T-helper 1 cell treated with Interleukin-12 subunit alpha and Interleukin-12 subunit beta and Interleukin-4 antibody, amounts not matched to agents 30 ng/mL and 1 ng/mL, for 36 hours (primary cell): ENCODE measurements at places on chromosomes 3 and 15. TPM values are rescaled to one million over a fixed set of nuclear protein-coding genes. Genes with fewer than 3 reads are reported as not detected.

The CEMIP gene
- total RNA-seq, result 0.12 TPM in 1 of 2 replicates, not detected in the other

The ATR gene
- total RNA-seq, result 36.6 and 37.9 TPM in 2 replicates

The AHSG gene
- not detected in 2 replicates for total RNA-seq

The GPR160 gene
- 5.1 and 6.5 TPM in 2 replicates for total RNA-seq

The SERPINI2 gene
- not detected in 2 replicates for total RNA-seq

The KLHL6 gene
- total RNA-seq, result 35.1 and 36.0 TPM in 2 replicates

The TJP1 gene
- total RNA-seq, result not detected in 2 replicates

The FBXW12 gene
- total RNA-seq, result not detected in 2 replicates

The TGM5 gene
- total RNA-seq, result 0.20 and 0.39 TPM in 2 replicates

The ARPC4 gene
- 292 and 298 TPM in 2 replicates for total RNA-seq

The CA12 gene
- total RNA-seq, result not detected in 2 replicates

The DLEC1 gene
- total RNA-seq, result 1.0 and 3.9 TPM in 2 replicates

The RTP1 gene
- not detected in 2 replicates for total RNA-seq

The ACTRT3 gene
- total RNA-seq, result 0.39 and 0.59 TPM in 2 replicates
